T-helper 22 cell (primary cell): ENCODE measurements at places on chromosomes 5 and 9.

DNA sequence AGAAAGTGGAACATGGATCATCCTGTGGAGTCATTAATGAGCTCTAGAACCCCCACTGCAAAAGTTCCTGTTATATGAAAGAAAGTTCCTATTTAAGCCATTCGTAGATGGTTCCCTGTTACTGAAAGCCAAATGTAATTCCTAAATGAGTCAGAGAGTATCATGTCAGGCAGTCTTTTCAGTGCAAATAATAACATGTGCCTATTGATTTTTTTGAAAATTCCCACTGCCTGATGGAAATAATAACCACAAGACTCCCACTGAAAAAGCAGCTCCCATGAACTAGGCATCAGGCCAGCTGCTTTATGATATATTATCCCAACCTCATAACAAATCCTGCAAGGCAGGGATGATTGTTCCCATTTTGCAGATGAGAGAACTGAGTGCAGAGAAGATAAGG lies 217.2 kb downstream of the DAB2IP start:
- no peak for DNase-seq

DNA sequence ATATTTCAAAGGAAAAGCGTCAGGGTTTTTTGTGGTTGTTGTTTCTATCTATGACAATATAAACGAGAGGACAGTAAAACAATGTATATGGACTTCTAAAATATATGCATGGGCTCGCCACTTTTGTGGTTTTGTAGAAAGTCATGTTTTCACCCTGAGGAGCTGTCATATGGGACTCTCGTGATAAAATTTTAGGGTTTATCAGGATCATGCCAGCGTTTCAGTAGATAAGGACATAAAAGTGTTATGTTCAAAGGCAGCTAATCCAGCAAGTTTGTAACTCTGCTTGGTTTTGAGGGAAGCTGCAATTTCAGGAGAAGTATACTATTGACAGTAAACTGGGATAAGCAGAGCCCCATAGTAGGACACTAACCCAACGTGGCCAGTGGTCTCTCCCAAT lies 120.3 kb downstream of the CDC42SE2 start:
- DNase-seq, result no peak

DNA sequence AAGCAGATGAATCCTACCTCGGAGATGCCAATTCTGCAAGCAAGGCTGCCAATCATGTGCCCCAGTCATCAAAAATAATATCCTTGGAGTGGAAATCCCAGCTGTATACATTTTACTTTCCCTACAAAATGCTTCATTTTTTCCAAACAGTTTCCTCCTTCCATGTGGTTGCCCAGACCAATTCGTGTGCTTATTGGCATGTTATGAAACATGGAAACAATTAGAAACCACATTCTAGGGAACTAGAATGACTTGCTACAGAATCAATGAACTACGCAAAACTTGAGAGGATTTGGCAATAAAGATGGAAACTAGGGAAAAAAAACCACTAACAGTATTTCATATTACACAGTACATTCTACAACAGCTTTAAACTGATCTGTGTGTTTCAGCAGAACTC lies 584.5 kb upstream of the DMAC1 start:
- no peak for DNase-seq

DNA sequence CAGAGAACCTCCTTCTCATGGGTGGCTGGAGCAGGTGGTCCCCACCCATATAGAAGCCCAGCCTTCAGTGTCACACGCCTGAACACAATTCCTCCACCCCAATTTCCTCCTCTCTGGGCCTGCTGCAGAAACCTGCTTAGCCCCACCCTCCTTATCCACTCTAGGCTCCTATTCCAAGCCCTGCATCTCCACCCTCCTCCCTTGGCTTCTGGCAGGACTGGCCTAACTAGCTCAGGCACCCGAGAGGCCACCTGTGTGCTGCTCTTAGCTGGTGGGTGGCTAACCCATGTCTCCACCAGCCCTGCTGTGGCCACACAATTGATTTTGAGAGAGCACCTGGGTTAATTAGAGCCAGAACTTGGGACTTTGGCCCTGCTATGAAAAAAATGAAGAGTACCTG lies 77.3 kb upstream of the ATP10B start:
- no peak for DNase-seq

- DNase-seq, result no peak
Measured at GRCh38 chr5:53481159-53481886, 894 bp downstream of the FST start.

GRCh38 chr9:136045595-136046553 lies 49.2 kb downstream of the NACC2 start:
- DNase-seq, result no peak

DNA sequence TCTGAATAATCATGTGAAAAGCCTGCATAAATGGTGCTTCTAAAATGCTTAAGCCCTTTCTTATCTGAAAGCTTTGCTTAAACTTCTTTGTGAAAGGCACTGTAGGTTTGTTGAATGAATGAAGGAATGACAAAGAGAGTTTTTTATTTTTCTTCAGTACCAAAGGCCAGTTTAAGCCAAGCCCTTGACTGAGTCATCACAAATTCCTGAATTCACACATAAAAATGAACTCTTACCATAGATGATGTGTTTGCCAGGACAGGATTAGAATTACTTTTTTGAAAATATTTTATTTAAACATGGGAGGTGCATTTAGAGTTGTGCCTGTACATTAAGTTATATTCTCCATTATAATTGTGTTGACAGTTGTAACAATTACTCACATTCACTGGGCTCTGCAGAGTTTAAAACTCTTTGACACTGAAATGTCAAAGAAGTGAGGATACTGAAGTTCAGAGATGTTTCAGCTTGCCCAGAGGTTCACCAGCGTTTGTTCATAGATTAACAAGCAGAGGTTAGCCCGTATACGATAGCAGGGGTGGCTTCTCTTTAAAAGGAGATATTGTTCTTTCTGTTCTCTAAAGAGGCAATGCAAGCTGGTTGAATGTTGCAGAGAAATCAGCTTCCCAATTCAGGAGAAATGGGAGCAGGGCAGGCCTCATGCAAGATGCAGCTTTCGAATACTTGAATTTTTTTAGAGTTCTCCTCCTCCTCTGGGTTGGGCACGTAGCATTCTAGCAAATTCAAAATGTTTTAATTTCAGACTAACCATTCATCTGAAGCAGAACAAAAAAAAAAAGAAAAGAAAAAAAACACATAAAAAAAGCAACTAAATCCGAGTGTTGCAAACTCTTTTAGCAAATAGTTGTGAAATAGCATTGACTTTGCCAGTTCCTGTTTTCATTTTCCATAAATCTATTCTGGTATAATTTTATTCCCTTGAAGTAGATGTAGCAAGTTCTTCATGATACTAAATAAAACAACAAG lies 358.7 kb upstream of the KLF4 start:
- DNase-seq, result no peak

- DNase-seq, result no peak
Measured at GRCh38 chr5:113371721-113372196, 63.0 kb downstream of the TSSK1B start.

DNA sequence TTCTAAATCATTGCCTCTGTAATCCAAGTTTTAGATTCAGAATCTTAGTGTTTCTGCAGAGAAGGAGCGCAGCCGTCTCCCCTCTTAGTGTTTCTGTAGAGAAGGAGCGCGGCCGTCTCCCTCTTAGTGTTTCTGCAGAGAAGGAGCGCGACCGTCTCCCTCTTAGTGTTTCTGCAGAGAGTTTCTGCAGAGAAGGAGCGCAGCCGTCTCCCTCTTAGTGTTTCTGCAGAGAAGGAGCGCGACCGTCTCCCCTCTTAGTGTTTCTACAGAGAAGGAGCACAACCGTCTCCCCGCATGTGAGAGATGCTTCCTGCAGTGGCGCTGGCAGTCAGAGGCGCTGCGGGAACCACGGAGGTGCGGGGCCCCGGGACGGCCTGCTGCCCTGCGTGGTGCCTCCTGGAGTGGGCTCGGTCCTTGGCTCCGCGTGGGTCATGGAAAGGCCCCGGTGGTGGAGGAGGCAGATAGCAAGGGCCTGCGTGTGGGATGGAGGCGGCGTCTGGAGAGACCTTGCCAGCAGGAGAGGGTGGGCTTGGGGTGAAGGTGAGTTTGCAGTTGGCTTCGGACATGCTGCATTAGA lies 10.9 kb downstream of the CEP72 start:
- no peak for DNase-seq

DNA sequence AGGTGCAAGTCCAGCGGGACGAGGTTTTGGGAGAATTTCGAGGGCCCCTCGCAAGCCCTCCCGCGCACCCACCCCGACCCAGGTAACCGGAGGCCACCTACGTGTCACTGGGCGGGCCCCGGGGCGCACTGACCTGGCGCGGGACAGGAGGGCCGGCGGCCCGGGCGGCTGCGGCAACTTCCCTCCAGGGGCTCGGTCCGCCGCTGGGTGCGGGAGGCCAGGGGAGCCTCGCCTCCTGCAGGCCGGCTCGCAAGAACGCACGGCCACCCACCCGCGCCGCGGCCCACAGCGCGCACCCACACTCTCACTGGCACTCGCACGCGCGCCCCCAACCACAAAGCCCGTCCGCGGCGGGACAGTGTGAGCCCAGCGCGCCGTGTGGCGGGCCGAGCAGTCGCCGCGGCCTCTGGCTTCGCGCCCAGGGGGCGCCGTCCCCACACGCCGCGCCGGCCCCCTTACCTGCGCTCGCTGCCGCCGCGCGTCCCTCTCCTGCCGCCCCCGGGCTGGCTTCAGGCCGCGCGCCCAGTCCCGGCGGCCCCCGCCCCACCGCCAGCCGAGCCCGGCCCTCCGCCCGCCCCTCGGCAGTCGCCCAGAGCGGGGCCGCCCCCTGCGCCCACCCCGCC lies 451 bp downstream of the LPAR1 start:
- DNase-seq, result no peak

- DNase-seq, result no peak
Measured at GRCh38 chr5:79535477-79536192, 21.7 kb upstream of the HOMER1 start.

DNA sequence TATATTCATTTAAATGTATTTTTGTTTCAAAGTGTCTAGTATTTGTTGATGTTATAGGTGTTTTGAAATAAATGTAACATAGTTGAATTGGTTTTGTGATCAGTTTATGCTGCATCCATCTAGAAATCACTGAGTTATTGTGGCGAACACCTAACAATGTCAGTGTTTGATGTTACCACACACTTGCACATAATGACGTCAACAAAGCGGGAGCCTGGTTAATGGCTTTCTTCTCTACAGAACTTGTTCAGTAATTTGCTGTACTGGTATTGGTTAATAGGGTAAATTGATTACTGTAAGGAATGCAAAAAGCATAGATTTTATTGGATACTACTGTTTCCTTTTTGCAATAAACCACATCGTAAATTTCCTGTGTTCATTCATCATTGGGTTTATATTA lies 133.0 kb downstream of the ATG10 start:
- no peak for DNase-seq

- DNase-seq, result no peak
Measured at GRCh38 chr9:138080979-138081378, 203.4 kb downstream of the CACNA1B start.

DNA sequence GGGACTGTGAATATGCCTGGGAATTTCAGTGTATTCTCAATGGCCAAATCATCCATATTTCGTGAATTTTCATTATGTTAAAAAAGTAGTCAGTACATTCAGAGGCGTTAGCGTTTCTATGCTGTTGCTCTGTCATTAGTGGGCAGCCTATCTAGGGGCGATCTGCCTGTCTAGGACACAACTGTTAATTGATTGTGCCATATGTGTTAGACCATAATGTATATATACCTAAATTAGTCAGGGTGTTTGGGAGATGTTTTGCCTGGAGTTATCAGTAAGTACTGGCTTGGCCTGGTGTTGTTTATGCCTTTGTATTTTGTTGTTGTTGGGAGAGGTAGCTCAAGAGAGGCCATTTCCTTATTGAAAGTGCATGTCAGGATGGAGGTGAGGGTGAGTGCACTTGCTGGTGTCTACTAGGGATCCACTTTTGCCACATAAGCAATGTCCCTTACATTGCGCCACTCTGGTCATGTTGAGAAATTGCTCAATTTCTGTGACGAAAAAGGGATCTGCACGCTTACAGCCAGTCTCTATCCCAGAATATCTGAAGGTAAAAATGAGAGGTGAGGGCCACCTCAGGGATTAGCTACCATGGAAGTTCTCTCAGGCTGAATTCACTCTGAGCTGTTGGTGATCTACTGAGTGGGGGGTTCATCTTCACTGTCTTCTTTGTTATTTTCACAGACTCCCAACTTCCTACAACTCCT lies 123.3 kb downstream of the ST8SIA4 start:
- no peak for DNase-seq

DNA sequence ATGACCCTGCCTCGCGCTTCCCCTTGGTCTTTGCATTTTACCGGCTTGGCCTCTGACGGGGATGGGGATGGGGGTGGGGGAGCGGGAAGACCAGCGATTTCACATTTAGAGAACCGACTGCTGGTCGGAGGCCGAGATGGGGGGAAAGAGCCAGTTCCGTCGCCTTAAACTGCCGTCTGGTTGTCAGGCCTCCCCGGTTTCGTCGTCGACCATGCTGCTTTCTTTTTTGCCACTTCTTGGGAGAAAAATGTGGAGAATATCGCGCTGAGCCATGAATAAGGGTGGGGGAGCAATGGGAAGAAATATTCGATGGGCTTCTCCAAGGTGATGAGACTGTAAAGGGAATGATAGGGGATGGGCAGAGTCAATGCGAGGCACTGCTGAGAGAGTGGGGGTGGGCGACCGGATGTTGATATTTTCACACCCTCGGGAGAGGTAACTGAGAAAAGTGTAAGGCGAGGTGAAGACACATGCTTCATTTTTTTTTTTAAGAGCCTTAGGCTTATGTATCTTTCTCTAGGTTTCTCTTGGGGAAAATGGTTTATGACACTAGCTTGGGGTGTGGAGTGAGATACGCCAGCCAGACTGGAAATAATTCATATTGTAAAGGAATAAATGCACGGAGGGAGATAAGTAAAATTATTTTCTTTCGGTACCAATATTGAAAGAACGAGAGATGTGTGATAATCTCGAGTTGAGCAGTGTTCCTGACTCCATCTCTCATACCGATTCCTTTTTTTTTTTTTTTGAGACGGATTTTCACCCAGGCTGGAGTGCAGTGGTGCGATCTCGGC lies 1.1 kb downstream of the KIF2A start:
- DNase-seq, result peak; percentile 12

- DNase-seq, result no peak
Measured at GRCh38 chr5:141814064-141814964, 63.9 kb downstream of the PCDH1 start.

DNA sequence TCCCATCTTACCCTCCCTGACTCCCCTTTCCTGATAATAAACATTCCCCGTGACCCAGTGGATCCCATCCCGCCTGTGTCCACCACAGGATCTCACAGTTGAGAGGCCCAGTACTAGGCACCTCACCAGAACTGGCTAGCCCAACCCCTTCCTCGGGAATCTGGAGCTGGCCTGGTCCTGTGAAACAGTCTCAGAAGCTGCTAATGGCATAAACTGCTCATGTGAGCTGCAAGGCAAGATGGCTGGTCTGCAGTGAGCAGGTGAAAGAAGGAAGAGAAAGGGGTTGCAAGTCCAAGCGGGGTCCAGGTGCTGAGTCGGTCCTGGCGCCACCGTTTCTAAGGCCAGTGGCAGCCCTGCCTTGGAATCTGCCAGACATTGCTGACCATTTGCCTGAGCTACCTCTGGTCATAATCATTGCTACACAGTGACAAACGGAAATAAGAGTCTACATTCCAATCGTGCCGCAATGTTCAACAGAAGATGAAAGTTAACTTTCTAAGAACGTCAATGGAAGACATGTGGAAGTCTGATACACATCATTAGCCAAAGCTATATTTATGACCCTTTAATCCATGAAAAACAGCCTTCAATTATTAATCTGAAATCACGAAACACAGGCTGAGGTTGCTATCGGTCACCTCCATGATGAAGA lies 33.7 kb downstream of the DNAH5 start:
- no peak for DNase-seq

- no peak for DNase-seq
Measured at GRCh38 chr5:138696501-138696900, 56.7 kb upstream of the CTNNA1 start.

GRCh38 chr9:31590091-31590490 lies 794.4 kb upstream of the ACO1 start:
- no peak for DNase-seq
